ENCODE measurements at places on chromosomes 6 and 20.

GRCh38 chr6:37473364-37474095 is 26.2 kb downstream of the CCDC167 start:
- DNase-seq, result no peak

DNA sequence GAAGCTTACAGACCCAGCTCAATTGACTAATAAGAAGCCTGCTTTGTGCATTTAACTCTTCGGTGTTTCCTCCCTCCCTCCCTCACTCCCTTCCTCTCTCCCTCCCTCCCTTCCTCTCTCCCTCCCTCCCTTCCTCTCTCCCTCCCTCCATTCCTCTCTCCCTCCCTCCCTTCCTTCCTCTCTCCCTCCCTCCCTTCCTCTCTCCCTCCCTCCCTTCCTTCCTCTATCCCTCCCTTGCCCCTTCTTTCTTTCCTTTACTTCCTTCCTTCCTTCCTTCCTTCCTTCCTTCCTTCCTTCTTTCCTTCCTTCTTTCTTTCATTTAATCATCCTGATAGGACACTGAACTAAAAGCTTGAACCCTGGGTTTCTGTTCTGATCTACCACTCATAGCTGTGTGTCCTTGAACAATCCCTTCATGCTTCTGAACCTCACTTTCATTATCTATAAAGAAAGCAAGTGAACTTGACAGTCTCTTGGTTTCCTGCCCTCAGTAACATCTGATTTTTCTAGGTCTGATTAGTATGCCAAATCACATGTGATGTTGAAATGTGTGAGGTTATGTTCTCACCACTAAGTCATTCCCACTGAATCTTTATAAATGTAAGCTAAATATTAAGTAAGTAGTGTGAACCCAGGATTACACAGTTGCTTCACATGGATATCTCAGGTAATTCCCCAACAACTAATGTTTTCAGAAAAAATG is 132.3 kb upstream of the BMP2 start:
- DNase-seq, result no peak

DNA sequence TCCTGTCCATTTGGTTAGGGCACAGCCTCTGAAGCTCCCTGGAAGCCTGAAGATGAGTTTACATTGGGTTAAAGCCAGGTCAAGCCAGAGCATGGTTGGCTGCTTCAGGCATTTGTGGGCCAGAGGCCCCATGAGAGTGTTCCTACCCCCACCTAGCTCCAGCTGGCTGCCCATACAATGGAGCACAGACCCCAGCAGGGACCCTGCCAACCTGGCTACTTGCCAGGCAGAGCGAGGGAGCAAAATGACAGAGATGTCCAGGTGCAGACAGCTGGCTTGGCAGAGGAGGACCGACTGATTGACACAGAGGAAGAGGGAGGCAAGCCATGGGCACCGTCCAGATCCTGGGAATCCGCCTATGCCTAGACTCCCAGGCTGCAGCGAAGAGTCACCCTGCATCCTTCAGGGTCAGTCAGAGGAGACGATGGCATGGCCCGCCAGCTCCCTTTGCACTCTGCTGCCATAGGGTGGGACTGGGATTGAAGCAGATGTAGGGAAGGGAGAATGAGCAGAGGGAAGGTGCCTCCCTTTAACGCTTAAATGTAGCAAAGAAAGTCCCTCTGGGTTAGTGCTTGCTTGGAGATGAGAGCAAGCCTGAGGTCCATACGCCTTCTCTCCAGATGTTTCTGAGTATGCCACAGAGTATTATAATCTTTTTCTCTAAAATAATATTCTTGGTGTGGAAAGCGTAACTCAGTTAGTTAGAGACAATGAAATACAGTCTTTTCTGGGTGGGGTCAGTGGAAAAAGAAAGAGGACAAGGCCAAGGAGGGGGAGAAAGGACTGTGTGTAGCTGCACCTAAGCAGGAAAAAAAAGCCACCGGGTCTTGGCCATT is 77.6 kb upstream of the FYN start:
- DNase-seq, result no peak

GRCh38 chr6:122758927-122759334 is 20.6 kb upstream of the FABP7 start:
- DNase-seq, result no peak

DNA sequence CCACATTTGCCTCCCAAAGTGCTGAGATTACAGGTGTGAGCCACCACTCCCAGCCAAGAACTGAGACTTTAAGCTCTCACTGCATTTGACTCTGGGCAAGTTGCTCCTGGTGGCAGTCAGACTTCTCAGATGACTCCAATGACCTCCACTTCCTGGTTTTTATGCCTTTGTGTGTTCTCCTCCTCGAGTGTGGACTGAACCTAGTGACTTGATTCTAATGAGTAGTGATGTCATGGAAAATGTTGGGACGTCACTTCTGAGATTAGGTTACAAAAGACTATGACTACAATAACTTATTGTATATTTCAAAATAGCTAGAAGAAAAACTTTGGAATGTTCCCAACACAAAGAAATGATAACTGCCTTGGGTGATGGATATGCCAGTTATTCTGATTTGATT is 12.0 kb downstream of the SPINT3 start:
- no peak for DNase-seq
